Activated CD4-positive, CD25-positive, alpha-beta regulatory T cell (primary cell): ENCODE measurements at places on chromosomes 2 and 18.

DNA sequence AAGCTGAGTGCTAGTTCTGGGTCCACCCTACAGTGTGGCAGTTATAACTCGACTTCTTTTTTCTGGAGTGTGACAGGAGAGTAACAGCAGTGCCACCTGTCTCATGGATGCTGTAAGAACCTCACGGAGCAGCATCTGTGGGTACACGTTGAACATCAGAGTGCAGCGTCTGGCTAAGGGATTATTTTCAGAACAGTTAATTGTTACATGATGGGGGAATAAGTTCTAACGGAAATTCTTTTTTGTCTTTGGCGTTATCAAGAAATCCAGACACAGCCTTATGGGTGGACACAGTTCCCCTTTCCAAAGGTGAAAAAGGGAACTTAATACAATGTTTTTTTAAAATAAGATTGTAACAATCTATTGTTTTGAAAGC is 28.3 kb upstream of the TOGARAM2 start:
- DNase-seq, result no peak

DNA sequence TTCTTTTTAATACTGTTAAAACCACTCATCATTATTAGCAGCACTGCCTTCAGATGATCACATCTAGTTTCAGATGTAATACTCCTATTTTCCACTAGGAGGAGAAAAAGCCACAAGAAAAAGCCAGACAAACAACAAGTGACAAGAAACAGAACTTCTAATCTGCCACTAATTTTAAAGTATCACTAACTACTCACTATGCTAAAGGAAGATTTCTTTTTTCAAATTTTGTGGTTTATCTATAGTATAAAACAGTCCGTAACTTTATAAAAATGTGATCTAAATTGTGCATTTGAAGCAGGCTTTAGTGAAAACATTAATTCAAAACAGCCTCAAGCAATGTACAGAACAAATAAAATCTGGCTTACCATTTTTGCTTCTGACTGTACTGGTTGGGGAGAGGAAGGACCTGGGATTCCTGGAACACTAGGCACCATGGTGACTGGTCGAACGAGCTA is 56.8 kb downstream of the ATF2 start:
- no peak for DNase-seq

- no peak for DNase-seq
These were observed 155.0 kb downstream of the EIPR1 start for GRCh38 chr2:3222636-3223035.

GRCh38 chr2:235858881-235859280 is 309.3 kb downstream of the GBX2 start:
- DNase-seq, result no peak

DNA sequence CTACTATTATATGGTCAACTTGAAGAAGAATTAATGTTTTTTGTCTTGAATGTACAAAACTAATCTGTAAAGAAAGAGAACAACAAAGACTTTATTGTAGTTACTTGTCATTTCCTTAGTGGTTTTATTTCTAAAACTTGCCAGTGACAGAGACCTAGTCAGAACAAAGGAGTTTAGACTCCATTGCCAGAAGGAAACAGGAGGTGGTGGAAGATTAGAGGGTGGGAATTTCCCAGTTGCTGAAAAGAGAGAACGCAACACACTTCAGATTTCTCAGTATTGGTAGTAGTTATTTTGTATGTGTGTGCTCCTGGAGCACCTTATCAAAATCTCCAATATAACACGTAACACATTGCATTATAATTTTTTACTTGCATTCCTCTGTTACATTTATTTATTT is 81.4 kb downstream of the CDCA7 start:
- DNase-seq, result no peak

GRCh38 chr18:5455674-5456073 is 88.1 kb downstream of the EPB41L3 start:
- no peak for DNase-seq

GRCh38 chr18:21179590-21180220 is 62.3 kb upstream of the GREB1L start:
- DNase-seq, result no peak

DNA sequence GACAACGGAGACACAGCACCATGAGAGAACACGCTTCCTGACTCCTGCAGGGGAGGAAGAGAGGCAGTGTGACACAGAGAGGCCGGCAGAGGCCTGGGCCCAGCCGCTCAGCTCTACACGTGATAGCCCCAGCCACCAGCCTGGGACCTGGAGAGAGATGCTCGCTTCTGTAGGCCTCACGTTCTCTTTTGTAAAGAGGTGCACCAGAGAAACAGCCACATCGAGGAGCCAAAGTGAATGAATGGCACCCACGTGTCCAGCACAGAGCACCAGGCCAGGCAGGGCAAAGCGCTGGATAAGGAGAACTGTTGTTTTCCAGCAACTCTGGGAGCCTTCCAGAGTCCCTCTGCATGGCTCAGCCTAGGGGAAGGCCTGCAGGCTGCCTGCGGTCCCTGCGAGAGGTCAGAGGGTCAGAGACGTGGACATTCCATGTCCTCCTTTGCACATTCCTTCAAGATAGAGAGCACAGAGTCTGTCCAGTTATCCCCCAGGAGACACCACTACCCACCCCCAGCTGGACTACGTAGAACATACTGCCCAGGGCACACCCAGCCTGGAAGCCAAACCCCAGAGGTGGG is 14.2 kb downstream of the LIMS2 start:
- DNase-seq, result no peak

- DNase-seq, result no peak
These were observed 60.8 kb upstream of the STAM2 start for GRCh38 chr2:152236191-152236925.

DNA sequence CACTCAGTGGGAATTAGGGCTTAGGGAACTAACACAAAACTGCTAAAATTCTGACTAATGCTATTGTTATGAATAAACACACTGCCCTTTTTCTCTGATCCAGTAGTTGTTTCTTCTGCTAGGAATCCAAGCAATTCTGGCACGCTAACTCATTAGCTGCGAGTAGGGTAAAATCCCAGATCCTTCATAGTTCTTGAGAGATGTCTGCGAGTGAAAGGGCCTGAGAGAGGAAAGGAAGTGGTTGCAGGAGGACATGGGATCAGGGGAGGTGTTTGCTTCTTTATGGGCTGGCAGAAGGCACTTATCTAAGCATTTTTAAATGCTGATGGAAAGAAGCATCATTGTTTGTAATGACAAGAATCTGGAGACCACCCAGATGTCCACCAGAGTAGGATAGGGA is 9.4 kb downstream of the MAP3K19 start:
- DNase-seq, result no peak

GRCh38 chr2:69177785-69178636 is 165.0 kb downstream of the ANTXR1 start:
- no peak for DNase-seq

DNA sequence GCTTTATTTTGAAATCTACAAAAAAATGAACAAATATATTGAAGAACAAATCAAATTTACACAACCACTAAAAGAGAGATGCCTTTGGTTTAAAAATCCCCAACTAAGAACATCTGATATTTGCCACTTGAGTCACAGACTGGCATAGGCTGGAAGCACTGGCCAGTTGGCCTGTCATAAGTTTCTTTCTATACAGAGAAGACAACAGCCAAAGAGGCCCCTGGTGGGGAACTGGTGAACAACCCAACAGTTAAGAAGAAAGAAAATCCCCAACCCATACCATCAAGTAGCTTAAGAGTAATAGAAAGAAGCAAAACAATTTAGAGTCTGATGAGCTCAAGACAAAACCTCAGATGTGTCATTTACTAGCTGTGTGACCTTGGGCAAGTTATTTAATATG is 45.5 kb downstream of the OSR1 start:
- DNase-seq, result no peak

DNA sequence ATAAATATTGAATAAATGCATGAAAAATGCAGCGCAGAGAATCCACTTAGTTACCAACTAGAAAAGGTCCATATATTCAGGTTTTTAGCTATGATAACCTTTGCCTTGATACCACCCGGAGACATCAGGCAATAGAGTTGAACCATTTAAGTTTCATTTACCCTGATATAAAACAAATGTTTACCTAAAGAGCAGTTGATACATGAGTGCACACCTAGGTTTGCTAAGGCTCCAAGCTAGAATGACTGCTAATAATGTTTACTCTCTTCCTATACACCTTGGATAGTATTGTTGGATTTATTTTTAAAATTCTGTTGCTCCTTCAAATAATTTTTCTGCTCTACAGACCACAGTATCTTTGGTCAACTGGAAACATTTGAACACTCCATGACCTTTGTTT is 1463.6 kb downstream of the LRP1B start:
- DNase-seq, result no peak

DNA sequence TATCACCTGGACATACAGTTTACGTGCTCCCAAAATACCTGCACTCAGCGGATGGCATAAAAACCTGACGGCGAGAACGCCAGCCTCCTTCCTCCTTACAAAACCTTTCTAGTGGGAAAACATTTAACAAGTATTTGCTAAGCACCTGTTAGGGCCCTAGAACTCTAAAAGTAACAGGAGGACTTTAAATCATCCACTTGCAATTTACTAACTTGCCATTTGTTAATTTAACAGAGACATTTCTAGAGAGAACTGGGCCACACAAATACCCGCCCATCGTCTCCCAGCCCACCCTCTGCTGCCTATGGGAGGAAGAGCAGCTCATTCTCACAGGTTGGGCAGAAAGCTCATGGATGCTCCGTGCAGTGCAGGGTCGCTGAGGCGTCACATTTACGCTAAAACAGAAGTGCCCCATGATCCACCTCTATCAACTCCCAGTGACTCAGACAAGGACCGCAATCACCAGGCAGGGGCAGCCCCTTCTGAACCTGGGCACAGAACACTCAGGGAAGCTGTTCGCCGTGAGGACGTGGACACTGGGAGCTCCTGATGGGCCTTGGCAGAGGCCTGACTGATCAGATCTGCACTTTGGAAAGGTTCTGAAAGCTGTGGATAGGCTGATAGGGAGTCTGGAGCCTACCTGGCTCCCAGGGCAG is 106.9 kb downstream of the HDAC4 start:
- peak; percentile 23 for DNase-seq

GRCh38 chr2:18208956-18209355 is 330.5 kb downstream of the KCNS3 start:
- DNase-seq, result no peak

DNA sequence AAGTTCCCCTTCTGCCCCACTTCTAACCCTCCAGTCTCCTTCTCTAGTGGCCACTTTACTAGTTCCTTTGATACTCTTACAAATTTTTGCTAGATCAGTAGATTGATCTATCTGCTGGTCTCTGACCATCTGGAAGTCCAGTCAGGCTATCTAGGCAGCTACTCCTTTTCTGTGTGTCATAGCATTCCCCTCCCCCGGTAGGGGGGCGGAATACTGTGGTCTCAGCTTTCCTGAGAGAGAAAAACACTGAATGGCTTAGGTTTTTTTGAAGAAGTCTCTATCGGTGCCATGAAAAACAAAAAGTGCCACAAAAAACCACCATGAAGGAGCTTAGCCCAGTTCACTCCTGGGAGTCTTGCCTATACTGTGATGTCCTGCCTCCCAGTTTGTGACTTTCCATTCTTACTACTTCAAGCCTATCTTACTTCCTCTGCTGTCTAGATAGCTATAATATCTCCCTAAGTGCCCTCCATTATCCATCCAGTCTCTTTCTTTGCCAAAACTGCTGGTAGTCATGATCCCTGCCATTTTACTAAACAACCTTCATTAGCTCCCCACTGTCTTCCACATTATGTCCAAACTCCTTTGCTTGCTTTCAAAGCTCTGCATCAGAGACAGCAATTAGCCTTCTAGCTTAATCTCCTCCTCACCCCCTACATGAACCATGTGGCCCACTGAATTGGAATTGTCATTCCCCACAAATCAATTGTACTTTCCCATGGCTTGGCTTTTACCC is 29.9 kb downstream of the TPGS2 start:
- DNase-seq, result no peak

- no peak for DNase-seq
These were observed 14.1 kb downstream of the ZNF407 start for GRCh38 chr18:74611765-74612164.

DNA sequence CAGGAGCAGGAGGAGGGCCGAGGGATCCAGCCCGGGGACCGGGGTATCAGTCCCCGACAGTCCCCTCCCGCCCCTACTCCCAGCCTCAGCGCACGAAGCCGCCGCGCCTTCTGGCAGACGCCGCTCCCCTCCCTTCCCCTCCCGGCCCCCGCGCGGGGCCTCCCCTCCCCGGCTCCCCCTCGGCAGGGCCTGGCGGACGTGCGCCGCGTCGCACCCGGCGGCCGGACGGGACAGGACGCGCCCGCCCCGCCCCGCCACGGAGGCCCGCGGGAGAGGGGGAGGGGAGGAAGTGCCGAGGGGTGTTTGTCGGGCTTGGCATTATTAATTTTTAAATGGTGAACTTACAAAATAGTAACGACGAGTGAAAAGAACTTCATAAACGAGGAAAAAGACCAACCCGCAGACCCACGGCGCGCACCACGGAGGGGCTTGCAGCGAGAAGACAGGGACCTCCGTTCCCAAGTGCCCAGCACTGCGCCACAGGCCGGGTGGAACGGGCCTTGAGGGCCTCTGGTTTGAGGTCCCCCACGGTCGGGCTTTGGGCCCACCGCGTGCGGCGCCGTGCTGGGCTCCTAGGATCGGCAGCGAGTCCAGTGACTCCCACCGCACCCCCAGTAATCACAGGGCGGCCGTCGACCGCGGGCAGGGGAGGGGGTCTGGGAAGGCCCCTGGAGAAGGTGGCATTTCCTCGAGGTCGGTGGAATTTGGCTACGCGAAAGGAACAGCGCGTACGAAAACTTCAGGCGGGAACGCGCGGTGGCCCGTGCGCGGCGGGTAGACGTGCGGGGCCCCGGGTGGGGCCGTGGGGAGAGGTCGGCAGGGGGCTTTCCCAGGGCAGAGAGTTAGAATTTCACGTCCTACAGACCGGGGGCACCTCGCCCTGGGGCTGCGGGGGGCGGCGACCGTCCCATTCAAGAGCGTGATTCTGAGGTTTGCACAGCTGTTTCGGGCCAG is 954 bp upstream of the CTDSP1 start:
- DNase-seq, result peak; percentile 31

DNA sequence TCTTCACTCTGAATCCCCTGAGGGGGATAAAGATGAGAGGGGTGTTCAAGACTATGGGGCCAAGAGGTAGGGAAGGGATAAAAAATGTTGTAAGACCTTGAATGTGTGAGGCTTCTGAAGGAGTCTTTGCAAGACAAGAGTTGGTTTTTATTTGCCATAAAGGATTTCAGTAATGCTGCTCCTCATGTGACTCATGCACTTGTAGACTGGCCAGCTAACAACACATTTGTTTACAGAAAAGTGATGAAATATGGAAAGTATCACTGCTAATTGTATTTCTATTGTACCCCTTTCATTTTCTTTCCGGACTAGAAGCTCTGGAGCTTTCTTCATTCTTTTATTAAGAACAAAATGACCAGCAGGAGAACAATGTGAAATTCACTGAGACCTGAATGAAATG is 782.1 kb downstream of the EPHA4 start:
- DNase-seq, result no peak
